Uterine smooth muscle cell (primary cell): ENCODE measurements at places on chromosomes 7 and 10. TPM values are rescaled to one million over a fixed set of nuclear protein-coding genes. Genes with fewer than 3 reads are reported as not detected.

The GPR26 gene
- not detected in 2 replicates for total RNA-seq

The WNT8B gene
- not detected in 2 replicates for total RNA-seq

The NRCAM gene
- total RNA-seq, result 0.33 and 0.62 TPM in 2 replicates

The TEX36 gene
- not detected in 2 replicates for total RNA-seq

The DOCK4 gene
- total RNA-seq, result 13.6 and 33.3 TPM in 2 replicates

The HOXA5 gene
- 0.66 and 0.75 TPM in 2 replicates for total RNA-seq

The DDC gene
- not detected in 2 replicates for total RNA-seq

The AKR1E2 gene
- total RNA-seq, result 6.5 and 24.9 TPM in 2 replicates

The PTPRZ1 gene
- total RNA-seq, result 0.25 and 0.89 TPM in 2 replicates

The CPEB3 gene
- total RNA-seq, result 0.55 and 1.6 TPM in 2 replicates

The FAM171A1 gene
- 10.8 and 12.1 TPM in 2 replicates for total RNA-seq
